ENCODE measurements at places on chromosomes 3 and 15.

DNA sequence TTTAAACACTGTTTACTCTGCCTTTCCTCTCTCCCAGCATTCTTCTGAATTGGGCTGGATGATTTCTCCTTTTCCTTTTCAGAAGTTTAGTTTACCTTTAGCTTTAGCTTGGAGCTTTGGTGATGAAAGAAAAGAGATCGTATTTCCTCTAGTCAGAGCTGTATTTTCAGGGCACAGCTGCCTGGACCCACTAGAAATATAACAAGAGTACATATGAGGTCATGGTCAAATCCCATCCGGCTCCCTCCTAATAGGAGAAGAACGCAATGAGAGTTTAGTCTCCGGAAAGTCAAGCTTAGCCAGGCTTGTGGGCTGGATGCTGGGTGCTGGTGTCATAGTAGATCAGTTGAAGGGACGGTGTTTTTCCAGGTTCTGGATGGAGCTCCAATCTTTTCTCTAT is 177.1 kb upstream of the PFN2 start:
- DNase-seq, result no peak

GRCh38 chr3:63355809-63356208 is 77.7 kb downstream of the SYNPR start:
- peak; percentile 34 for DNase-seq

GRCh38 chr15:90306560-90306959 is 41.1 kb downstream of the NGRN start:
- DNase-seq, result no peak

DNA sequence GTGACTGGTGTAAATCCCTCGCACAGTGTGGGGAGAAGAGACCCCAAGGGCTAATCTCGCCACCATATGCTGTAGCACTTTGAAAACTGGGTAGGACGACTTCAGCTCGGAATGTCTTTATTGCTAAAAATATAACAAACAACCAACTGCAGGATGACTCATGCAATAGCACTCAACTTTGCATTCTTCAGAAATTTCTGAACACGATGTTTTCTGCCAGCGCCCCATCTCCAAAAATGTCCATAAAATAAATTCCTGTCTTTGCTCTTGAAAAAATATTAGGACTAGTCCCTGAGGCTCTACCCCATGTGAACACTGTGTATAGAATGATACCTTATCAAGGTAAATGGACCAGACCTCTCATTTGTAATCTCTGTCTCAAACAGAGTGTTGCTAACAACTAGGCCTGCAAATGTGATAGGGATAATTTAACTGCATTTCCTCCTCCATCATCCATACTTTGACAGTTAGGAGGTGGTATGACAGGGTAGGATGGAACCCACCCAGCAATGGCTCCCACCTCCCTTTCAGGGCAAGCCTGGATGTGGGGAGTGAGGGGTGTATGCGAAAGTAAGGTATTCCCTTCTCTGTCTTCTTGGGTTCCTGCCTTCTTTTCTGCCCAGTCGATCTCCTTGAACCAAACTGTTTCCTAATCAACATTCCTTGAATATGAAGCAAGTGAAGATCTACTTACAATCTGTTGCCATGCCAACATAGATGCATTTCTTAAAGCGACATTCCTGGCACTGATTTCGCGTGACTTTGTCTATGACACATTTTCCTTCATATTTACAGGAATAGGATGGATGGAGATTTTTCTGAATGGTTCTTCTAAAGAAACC is 201.1 kb downstream of the NR1D2 start:
- peak; percentile 92 for DNase-seq

All from GM04504 (cell line).